RPMI8226 (cell line): ENCODE measurements at places on chromosomes 7 and 10.

DNA sequence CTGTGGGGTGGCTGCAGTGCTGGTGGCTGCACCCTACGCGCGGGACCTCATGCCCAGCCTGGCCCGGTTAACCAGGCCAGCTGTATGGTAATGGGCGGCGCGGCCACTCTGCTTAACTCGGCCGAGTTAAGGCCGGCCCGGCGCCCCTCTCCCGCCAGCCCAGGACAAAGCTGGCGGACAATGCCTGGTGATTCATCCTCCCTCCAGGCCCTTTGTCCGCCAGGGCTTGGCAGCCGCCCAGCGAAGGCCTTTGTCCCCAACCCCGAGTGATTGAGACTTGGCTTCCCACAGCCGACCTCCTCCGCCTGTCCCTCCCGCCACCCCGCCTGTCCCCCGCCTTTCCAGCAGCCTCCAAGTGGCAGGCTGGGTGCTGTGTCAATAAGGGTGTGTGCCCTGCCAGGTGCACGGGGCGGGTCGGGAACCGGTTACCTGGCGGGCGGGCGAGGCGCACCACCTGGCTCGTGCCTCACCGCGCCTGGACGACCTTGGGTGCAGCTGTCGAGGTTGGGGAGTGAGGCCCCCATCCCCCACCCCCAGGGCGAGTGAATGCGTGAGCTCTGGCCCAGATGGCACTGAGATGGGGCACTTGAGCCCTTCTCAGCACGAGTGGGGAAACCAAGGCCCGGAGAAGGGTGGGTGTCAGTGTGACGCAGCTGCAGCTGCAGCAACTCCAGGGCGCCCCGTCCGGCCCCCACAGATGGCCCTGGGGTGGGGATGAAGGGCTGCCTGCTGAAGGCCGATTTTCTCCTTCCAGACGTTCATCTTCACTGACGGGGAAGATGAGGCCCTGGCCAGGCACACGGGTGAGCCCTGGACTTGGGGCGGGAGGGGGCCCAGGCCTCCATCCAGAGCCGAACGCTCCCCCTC, 4.6 kb downstream of the LFNG start:
- peak; percentile 92 for DNase-seq

- no peak for DNase-seq
Observed at GRCh38 chr10:103540722-103541121, 47.2 kb downstream of the NEURL1 start.

GRCh38 chr10:26407406-26407969, 30.7 kb upstream of the APBB1IP start:
- DNase-seq: no peak

DNA sequence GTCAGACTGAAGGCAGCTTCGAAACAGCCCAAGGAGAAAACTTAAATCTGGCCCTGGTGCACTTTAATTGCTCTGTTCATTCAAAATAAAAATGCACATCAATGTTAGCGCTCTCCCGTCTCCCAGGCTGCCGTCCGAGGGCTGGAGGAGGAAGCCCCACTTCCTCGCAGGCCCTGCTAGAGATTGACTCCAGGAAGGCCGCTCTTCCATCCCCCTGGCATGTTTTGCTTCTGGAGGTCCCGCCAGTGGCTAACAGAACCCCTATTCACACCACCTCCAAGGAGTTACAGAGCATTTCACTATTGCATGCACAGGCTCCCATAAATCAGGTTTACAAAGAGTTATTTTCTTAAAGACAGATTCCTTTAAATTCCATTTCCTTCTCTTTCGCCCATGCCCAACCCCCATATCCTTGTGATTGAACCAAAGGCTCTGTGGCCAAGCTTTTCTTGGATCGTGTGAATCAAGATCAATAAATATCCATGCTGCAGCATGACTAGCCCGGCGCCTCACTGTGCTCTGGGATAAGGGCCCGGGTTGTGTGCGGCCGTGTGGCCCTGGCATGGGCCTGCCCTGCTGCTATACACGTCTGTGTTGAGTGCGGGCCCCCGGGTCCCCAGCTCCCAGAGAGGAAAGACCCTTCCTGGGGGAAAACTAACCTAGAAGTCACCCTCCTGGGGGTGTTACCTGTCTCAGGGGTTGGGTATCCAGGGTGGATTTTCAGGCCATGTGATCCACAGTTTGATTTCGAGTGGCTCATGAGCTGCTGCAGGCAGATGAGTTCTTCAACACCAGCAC, 118.7 kb upstream of the GDF10 start:
- DNase-seq: no peak

DNA sequence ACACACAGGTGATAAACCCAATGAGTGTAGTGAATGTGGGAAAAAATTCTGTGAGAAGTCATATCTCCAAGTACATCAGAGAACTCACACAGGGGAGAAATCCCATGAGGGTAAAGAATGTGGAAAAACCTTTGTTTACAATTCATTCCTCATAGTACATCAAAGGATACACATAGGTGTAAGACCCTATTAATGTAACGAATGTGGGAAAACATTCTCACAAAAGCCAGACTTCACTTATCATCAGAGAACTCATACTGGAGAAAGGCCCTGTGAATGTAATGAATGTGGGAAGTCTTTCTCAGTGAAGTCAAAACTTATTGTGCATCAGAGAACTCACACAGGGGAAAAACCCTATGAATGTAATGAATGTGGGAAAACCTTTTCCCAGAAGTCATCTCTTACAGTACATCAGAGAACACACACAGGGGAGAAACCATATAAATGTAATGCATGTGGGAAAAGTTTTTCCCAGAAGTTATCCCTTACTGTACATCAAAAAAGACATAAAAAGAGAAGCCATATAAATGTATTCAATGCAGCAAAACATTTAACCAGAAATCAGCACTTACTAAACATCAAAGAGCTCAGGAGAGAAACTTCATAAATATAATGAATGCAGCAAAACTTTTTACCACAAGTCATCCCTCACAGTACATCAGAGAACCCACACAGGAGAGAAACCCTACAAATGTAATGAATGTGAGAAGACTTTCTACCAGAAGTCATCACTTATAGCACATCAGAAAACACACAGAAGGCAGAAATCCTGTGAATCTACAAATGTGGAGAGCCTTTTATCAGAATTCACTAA, 49.8 kb downstream of the ZNF239 start:
- DNase-seq: no peak

DNA sequence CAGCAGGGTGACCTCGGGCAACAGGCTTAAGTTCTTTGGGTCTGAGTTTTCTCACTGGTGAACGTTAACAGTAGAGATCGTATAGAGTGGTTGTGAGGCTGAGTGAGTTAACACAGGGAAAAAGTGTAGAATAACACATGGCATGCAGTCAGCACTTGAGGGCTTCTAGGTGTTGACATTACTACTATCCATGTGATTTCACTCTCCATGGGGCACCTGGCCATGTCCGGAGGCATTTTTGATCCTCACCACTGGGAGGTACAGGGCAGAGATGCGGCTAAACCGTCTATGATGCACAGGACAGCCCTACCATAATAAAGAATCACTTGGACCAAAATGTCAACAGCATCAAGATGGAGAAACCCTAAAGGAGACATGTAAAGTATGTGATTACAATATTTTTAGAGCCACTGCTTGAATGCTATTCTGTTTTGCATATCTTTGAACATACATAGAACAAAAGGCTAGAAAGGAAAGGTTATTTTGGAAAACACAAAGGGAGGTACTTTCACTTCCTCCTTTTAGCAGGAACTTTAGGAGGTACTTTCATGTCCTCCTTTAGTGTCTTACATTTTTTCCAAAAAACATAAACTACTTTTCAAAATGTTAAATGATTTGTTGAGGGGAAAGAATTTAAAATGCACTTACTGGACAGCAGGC, 44.3 kb downstream of the NOD1 start:
- peak; percentile 66 for DNase-seq

GRCh38 chr7:5396999-5397663, 26.5 kb downstream of the TNRC18 start:
- DNase-seq: peak; percentile 97

GRCh38 chr7:148944935-148945934, 61.1 kb upstream of the EZH2 start:
- no peak for DNase-seq

- DNase-seq: no peak
Observed at GRCh38 chr10:31650010-31650409, 278.6 kb downstream of the ARHGAP12 start.

DNA sequence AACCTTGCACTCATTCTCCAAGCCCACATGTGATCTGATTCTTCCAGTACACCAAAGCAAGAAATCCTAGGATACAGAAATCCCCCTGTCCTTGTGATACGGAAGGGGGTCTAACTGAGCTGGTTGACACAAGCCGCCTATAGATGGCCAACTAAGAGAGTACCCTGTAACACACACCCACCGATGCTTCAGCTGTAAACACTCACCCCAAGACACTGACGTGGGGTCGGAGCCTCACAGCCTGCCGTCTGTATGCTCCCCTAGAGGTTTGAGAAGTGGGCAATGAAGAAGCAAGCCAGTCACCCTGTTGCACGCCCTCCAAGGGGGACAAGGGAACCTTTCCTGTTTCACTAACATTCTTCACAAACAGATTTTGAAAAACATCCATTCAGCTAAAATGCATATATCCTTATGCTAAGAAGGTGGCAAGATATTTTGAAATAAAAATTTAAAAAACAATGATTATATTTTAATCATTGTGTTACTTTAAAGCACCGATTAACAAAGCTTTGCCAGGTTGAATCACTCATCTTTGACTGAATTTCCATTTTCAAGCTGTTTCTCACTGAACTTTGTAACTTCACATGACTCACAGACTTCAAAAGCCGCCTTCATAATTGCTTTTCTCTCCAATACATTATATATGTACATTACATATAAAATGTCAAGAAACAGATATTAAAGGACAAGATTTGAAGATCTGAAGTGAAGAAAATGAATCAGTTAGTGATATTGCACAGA, 329.3 kb downstream of the ARL4A start:
- no peak for DNase-seq

- DNase-seq: no peak
Observed at GRCh38 chr7:6015917-6016652, 7.0 kb downstream of the AIMP2 start.

- no peak for DNase-seq
Observed at GRCh38 chr10:92737484-92737883, 47.7 kb downstream of the HHEX start.

DNA sequence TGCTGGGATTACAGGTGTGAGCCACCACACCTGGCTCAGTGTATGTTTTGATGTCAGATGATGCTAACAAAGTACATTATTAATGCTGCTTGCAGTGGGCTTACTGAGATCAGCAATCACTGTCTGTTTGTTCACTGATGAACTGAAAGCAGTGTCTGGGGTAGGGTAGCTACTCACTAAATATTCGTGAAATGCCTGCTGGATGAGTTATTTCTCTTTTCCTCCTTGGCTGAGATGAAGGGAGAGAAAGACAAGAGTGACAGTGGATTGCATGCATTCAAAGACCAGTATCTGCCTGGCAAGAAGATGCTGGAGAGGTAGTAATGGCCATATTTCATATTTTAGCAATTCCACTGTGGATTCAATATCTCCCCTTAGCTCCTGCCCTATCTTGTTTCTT, 32.3 kb downstream of the FAM107B start:
- no peak for DNase-seq

DNA sequence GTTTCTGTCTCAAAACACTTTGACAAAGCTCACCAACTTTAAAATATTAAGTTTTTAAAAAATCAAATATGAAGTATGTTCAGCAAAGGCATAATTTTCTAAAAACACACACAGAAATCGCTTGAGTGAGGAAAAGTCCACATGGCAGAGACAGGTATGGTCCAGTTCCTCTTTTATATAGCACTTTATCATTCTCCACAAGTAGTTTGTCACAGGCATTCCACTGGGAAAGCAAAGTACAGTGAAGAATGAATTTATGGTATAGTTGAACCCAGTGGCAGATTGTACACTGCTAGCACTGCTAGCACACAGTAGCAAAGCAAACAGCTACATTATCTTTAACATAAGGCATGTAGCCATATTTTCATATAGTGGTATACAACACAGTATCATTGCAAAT, 102.3 kb downstream of the HECTD2 start:
- peak; percentile 21 for DNase-seq

DNA sequence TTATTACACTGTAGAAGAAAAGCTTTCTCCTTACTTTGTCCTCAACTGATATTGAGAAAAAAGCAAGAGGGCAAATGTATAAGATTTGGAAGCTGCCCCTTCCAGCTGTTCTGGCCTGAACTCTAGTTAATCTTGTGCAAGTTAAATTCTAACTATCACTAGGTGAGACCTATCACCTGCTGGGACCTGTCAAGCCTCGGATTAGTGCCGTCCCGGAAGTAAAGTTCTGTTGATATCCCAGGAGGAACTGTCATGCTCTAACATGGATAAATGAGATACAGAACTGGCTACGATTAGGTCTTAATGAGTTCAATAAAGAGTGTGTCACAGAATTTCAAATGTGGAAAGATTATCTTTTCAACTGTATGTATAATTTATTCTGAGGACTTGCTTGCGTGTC, 1.2 kb upstream of the BPGM start:
- DNase-seq: no peak

DNA sequence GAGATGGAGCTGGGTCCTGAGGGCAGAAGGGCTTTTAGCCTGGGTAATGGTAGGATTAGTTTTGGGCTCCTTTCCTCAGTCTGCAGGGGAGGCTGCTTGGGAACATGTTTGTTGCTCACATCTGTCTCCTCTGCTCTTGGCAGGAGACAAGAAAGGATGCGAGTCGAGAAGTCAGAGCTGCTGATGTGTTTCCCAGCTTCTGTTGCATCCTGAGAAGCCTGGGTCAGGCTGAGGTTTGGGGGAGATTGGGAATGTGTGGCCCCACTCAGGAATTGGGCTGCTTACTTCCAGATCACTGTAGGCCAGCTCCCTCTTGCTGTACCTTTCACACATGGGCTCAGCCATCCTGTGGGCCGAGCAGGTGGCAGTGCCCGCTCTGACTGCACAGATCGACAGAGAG, 79.2 kb downstream of the CCNY start:
- DNase-seq: no peak

GRCh38 chr10:123009105-123009820, 457 bp downstream of the ACADSB start:
- DNase-seq: peak; percentile 7

DNA sequence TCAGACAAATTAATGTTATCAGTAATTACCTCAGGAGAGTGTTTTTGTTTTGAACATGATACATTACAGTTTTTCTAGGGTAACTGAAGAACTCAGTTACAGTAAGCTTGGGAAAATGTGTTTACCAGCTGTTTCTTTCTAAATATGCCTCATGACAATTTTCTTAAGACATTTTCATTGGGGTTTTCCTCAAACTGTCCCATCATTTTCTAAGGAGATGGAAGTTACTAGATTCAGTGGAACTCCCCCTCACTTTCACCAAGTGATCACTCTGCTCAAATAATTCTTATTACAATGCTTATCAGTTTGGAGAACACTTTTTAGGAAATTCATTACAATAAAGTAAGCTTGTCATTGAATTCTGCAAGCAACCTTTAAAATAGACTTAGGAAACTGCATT, 6.4 kb upstream of the SPAG6 start:
- DNase-seq: no peak

- DNase-seq: no peak
Observed at GRCh38 chr7:84412161-84412969, 217.8 kb upstream of the SEMA3A start.
